ENCODE measurements at places on chromosomes 16 and 17. TPM values are rescaled to one million over a fixed set of nuclear protein-coding genes. Genes with fewer than 3 reads are reported as not detected.

GRCh38 chr17:47989700-47990099 lies 18.8 kb downstream of the CDK5RAP3 start:
- peaks cover 27% of the 10 kb centered on the region for H3K4me1 ChIP-seq
- no peak for DNase-seq
- H3K27me3 ChIP-seq: no peaks in the 10 kb centered on the region
- H3K4me3 ChIP-seq: no peak overlapping the region
- H3K27ac ChIP-seq: no peak overlapping the region
- peaks cover 4% of the 10 kb centered on the region for H3K36me3 ChIP-seq

DNA sequence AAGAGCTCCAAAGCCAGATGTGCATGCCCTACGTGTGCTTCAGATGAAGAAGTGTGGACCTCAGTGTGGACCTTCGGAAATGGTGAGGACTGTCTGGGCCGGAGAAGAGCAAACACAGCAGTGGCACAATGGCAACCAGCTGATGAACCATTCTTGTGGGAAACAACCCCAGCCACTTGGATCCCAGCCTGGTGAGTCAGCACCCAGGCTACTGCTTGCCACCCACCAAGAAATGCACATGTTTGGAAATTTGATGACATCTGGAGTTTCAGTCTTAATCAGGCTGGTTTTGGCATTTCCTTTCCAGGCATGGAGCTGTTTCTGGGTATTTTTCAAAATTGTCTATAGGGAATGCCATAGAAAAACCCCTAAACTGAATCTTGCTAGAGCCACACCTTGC lies 42.7 kb downstream of the DYNLRB2 start:
- no peak for DNase-seq
- H3K4me1 ChIP-seq: no peaks in the 10 kb centered on the region
- no peaks in the 10 kb centered on the region for H3K36me3 ChIP-seq

- H3K27me3 ChIP-seq: no peaks in the 10 kb centered on the region
- H3K4me1 ChIP-seq: 0 out of 2 replicates have a peak, but pooled peaks cover 1% of the 10 kb centered on the region
- H3K36me3 ChIP-seq: no peaks in the 10 kb centered on the region
- DNase-seq: no peak
- no peak overlapping the region for H3K4me3 ChIP-seq
Measured at GRCh38 chr16:27784351-27785306, 234.7 kb downstream of the KATNIP start.

GRCh38 chr16:9014389-9014788 lies 50.7 kb upstream of the USP7 start:
- no peaks in the 10 kb centered on the region for H3K27me3 ChIP-seq
- no peaks in the 10 kb centered on the region for H3K36me3 ChIP-seq
- H3K27ac ChIP-seq: no peak overlapping the region
- no peak overlapping the region for H3K4me3 ChIP-seq
- DNase-seq: no peak

DNA sequence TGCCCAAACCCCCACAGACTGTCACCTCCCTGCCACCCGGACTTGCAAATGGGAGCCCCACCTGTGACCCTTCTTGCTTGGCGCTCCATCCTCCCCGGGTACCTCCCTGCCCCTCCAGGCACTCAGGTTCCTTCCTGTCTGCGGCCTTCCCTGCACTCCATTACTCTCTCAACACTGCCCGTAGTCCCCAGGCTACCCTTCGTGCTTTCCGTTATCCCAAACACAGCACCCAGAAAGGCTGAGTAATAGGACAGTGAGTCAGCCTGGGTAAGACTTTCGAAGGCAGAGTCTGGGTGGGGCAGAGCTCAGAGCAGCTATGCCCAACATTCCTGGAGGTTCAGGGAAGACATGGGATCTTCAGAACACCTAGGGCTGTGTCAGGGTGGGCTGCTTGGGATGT lies 16.6 kb upstream of the C16orf74 start:
- peak overlapping the region; percentile 42 for H3K27ac ChIP-seq
- no peaks in the 10 kb centered on the region for H3K27me3 ChIP-seq
- no peak for DNase-seq

DNA sequence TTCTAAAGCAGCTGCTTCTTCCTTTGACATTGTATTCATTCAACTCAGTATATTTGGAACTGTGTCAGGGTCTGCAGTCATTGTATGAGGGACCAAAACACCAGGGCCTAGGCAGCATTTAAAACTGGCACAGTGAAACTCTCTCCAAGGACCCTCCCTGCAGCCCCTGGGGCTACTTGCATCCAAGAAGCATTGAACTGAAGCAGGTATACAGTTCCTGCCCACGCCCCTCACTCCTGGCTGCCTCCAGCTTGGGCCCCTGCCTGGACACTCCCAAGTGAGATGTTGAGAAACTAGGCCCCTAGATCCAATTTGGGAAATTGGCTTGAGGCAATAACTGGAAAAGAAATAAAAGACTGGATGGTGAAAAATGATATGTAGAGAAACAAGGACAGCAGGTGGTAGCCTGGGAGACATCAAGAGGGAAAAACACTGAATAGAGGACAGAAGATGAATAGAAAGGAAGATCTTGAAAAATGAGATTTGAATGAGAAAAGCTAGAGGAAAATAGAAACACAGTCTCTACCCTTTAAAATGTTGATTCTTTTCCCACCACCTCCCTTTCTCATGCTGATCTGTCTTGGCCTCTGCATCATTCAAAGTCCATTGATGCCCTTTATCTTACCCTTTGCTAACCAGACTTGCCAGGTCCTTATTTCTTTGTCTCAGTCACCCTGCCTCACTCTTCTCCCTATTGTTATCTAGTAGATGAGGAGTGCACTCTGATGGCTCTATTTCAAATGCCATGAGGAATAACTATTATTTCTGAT lies 368.8 kb upstream of the CDH8 start:
- H3K27me3 ChIP-seq: no peaks in the 10 kb centered on the region
- no peak overlapping the region for H3K4me3 ChIP-seq
- peaks cover 4% of the 10 kb centered on the region for H3K4me1 ChIP-seq
- no peak overlapping the region for H3K27ac ChIP-seq

DNA sequence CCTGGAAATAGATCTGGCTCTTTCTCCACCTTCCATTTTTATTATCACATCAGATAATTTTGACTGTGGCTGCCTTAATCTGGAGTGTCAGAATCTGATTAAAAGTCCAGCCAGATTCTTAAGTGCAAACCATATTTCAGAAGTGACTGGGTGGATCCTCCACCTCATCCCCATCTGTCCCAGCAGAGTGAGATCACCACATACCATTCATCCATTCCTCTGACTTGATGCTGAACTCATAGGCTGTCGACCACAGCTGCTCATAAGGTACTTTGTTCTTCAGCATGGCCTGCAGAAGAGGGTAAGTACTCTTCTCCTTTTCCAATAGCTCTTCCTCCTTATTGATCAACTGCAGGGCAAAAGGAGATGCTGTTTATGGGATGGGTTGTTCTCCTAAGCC lies 53.5 kb downstream of the DNAH3 start:
- DNase-seq: no peak
- H3K36me3 ChIP-seq: no peaks in the 10 kb centered on the region
- H3K27ac ChIP-seq: no peak overlapping the region
- H3K27me3 ChIP-seq: no peaks in the 10 kb centered on the region

DNA sequence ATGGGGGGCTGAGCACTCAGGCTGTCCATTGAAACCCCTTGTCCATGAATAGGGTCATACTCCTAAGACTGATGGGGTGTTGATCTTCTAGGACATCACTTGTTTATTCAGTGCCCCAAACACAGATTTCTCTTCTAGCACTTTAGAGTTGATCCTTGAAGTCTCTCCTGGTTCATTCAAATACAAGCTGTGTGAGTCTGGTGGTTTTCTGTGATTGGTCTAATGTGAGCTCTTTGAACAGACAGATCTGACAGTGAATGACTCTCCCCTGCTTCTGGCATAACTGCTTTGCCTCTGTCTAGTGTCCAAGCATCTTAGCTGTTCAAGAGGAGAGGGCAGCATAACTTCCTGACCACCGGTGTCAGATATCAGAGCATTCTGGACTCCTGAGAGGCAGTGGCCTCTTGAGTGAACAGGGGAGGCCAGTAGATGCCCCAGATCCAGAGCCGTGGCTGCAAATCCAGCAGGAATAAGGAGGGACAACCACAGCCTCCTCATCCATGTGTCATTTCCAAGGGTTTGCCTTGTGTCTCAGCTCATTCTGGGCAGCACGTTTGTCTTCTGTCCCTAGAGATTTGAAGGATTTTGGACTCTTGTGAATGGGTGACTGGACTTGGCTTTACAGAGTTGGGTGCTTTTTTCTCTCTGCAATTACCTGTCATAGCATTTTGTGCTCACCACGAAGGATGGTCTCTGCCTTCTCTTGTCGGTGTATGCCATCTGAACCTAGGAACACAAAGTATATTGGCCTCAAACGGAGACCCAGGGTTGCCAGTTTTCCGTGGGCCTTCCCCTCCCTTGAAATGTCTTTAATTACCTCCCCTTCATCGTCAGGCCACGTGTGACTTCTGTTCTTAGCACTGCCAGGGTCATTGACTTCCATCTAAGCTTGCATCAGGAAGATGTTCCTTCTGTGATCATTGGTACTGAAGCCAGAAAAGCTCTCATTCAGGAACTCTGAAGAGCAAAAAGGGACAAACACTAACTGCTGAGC lies 13.9 kb upstream of the CLEC18C start:
- no peak overlapping the region for H3K4me3 ChIP-seq
- no peaks in the 10 kb centered on the region for H3K27me3 ChIP-seq
- H3K27ac ChIP-seq: no peak overlapping the region
- H3K36me3 ChIP-seq: peaks cover 24% of the 10 kb centered on the region
- no peak for DNase-seq
- H3K4me1 ChIP-seq: no peaks in the 10 kb centered on the region

Gene KRTAP4-9
- not detected for total RNA-seq

Gene PIRT
- total RNA-seq: not detected
